ENCODE measurements at places on chromosomes 16 and 17.
A peak's percentile ranks its signal among the peaks of the same experiment; 100 is the strongest.

DNA sequence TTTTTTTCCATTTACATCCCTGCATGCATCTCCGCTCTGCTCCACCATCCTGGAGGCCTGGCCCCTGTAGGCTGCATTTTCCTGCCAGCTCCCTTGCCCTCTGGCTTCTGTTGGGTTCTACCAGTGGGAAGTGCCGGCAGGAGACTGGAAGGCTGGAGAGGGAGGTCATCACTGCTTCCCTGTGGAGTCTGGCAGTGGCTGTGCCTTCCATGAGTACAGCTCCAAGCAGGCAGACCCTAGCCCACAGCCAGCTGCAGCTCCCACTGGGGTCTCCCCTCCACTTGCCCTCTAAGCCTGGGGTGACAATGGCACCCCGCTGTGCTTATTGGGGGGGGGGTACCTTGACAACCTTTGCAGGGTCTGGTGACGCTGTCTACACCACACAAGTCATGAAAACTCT lies 37.3 kb downstream of the MMP15 start:
- DNase-seq = no peak

DNA sequence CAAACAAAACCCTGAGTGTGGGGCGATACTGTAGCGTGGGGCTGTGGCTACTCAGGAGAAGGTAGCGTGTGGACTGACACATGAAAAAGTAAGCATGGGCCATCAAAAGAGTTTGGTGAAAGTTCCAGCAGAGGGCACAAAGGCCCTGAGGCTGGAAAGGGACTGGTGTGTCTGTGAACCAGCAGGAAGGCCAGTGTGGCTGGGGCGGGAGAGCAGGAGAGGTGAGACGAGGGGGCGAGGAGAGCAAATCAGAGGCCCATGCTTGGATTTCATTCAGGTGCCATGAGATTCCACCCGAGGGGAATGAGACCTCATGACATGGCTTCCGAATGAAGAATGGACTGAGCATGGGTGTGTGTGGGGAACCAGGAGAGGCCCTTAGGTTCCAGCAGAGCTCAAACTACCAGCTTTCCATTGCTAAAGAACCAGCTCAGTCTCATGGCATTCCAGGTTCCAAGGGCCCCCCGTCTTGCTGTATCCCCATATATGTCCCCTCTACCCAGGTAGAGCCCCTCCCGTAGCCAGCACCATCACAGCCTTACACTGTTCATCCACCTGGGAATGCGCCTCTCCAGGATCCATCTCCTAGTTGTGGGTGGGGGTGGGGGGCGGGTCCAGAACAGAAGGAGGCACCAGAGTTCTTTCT lies 31.1 kb downstream of the TRPV2 start:
- no peak for DNase-seq

DNA sequence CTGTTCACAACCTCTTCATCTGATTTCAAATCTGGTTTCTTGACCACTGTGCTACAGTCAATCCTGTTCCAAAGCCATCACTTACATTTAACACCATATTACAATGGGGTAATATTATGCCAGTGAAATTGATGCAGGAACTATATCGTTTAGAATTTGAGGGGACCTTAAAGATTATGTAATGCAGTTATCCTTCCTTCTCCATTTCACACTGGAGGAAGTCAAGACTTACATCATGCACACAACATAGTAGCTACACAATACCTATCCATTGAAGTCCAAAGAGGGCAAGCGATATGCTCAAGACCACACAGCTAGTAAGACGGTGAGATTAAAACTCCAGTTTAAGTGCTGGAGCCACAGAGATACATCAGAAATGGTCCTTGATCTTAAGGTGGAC lies 16.8 kb downstream of the NOG start:
- no peak for DNase-seq

DNA sequence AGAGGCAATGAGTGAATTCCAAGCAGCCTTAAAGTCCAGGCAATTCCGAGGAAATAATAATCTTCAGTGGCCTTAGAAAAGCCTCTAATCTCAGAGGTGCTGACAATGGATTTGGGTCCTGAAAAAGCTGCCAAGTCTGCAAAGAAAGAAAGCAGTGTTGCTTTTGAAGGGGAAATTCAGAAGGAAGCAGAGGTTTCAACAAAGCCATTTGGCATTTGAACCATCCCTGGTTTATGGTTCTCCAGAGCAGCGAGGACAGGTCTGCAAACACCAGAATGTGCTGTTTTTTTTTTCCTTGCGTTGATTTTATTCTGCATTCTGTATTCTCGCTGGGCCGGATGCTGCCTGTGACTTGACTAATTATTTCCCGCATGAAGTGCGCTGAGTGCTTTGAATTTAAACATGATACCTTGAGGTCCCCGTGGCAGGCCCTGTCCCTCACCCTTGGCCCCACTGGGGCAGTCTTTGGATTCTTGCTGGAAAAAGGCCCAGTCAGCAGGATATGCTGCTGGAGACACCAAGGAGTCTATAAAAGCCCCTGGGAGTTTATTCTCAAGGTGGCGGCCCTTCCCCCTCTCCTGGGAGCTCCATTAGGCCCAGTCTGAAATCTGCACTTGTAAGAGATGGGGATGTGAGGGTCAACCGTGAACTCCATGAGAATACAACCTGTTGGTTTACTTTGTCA lies 338.3 kb downstream of the HAPSTR1 start:
- no peak for DNase-seq

DNA sequence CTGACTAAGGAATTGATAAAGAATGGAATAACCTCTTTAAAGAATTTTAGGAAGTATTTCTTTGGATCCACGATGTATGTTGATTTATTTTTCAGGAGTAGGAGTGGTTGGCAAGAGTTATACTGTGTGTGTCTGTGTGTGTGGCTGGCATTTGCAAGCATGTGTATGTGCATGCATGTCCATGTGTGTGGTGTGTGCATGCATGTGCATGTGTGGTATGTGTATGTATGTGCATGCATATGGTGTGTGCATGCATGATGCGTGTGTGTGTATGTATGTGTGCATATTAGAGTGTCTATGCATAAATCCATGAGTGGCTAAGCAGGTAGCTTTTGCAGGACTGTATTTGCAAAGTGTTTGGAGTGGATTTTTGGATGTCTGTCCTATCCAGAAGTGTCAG lies 120.8 kb downstream of the HS3ST2 start:
- DNase-seq = no peak

GRCh38 chr17:63390090-63390489 lies 56.0 kb downstream of the CYB561 start:
- DNase-seq = no peak

DNA sequence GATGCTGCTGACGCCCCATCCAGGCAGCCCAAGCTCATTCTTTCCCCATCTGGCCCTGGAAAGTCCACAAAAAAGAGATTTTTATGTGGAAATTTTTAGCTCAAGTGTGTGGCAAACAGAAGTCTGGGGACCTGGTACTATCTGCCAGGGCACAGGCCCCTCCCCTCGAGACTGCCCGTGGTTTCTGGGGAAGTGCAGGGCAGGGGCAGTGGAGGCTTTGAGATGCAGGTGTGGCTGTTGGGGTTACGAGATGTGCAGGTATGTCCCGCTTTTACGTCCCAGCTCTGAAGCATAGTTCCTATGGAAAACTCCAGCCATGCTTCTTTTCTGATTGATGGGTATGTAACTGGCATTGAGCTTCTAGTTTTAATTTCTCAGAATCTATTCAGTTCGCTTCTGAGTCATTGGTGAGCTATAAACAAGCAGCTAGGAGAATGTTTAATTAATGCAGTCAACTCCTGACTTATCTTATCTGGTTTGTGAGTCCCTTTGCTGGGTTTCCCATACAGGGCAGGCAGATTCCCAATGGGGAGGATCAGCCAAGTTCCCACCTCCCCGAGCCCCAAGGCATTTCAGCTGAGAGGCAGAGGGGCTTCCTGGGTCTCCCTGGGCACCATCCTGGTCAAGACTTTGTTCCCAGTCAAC lies 16.2 kb downstream of the TBX4 start:
- no peak for DNase-seq

DNA sequence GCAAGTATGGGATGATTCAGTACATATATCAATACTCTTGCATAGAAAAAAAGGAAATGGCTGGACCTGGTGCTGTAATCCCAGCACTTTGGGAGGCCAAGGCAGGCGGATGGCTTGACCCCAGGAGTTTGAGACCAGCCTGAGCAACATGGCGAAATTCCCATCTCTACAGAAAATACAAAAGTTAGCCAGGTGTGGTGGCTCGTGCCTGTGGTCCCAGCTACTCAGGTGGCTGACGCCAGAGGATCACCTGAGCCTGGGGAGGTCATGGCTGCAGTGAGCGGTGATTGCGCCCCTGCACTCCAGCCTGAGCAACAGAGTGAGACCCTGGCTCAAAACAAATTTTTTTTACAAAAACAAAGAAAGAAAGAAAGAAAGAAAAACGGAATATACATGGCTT lies 7.1 kb upstream of the SGF29 start:
- DNase-seq = no peak

DNA sequence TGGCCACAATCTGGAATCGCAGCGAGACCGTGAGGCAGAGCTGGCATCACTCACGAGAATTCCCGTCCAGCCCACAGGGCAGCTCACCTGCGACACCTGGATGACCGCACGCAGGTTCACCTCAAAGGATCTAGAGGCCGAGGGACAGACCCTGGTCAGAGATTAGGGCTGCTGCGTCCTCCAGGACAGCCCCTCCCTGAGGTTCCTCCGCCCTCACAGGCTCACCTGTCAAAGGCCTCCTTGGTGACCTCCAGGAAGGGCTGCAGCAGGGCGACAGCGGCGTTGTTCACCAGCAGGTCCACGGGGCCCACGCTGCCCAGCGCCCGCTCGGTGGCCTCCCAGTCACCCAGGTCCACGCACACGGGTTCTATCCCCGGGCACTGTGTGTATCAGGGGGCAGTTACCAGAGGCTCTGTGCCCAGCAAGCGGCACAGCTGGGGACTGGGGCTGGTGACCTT lies 834 bp downstream of the DCXR start:
- DNase-seq = no peak

DNA sequence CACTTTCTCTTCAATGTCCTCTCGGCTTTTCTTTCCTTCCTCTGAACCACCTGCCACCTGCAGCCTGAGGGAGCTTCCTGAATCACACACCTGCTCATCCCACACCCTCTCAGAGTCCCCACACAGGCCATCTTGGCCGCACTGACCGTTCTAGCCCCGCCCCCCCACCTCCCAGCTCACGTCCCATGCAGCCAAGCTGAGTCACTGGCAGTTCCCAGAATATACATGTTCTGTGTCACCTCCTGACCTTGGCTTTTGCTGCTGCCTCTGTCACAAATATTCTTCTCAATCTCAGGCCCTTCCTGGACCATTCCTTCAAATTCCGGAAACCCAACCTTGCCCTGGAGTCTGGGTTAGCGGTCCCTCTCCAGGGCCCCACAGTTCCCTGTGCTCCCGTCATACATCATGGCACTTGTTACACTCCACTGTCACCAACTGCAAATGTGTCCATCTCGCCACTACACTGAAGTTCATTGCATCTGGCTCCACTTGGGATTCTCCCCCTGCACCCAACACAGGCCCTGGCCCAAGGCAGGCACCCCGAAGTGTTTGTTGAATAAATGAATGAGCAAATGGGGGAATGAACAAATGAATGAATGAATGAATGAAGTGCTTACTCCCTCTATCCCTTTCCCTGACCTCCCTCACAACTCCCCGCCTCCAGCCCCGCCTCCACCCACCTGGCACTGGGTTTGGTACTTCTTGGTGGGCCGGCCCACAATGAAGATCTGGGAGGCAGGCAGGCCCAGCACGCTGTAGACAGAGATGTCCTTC lies 12.8 kb downstream of the PIMREG start:
- peak; percentile 47 for DNase-seq

GRCh38 chr17:17628388-17629008 lies 37.0 kb upstream of the PEMT start:
- DNase-seq = no peak

DNA sequence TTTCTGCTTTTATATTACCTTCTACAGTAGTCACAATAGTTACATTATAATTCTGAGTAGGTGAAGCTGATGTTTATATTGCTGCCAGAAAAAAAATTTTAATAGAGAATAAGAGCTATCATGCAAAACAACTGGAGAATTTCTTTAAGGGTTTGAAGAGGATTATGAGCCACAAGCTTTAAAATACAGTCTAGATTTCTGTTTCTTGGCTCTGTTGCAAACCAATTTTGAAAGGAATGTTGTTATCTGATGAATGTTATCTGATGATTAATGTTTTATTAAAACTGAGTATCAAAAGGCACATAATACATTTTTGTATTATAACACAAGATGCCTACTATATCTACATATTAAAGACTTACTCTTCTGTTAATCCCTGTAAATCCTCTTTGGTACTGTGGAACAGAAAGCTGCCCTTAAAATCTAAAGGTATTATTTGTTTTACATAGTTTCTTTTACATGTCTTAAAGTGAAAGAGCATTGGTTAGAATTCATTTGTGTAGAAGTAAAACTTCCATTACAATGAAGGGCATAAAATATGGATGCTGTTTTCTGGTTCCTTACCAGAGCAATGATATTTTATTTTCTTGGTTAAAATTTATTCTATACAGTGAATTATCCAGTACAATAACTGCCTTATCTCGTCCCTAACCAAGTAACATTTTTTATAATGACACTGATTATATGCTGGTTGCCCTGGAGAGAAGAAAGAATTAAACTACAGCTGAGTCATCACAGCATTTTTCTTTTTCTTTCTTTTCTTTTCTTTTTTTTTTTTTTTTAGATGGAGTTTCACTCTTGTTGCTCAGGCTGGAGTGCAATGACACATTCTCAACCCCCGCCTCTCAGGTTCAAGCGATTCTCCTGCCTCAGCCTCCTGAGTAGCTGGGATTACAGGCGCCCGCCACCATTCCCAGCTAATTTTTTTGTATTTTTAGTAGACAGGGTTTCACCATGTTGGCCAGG lies 205.7 kb downstream of the TANC2 start:
- no peak for DNase-seq

GRCh38 chr17:46044286-46044928 lies 45.4 kb downstream of the STH start:
- peak; percentile 74 for DNase-seq

- DNase-seq = no peak
These were observed 113.5 kb upstream of the FAM20A start for GRCh38 chr17:68714676-68715075.

- no peak for DNase-seq
These were observed 67.9 kb downstream of the PRMT7 start for GRCh38 chr16:68378436-68379415.

- no peak for DNase-seq
These were observed 5.7 kb downstream of the SGCA start for GRCh38 chr17:50171371-50172071.

DNA sequence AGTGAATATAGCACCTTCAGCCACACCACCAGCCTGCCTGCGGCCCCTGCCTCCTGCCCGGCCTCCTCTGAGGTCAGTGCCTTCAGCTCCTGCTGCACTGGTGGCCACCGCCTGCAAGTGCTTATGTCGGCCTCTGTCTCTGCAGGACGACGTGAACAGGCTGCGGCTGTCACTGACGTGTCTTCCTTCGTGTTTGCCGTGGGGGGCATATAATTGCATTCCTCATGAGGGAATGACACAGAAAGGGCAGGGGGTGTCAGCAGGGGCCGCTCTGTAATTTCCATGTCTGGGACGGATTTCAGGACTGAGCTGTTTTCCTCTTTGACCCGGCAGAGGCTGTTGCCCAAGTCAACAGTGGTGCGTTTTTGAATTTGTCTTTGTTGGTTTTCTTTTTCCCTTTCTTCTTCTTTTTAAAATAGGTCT lies 28.5 kb downstream of the CMIP start:
- no peak for DNase-seq
